Activated CD4-positive, alpha-beta T cell treated with anti-CD3 and anti-CD28 coated beads, Interleukin-10, Interleukin-2, amounts not matched to agents 100 ng/mL and 50 ng/mL, durations not matched to agents 16 hours and 8 hours (primary cell): ENCODE measurements at places on chromosomes 4 and X.

DNA sequence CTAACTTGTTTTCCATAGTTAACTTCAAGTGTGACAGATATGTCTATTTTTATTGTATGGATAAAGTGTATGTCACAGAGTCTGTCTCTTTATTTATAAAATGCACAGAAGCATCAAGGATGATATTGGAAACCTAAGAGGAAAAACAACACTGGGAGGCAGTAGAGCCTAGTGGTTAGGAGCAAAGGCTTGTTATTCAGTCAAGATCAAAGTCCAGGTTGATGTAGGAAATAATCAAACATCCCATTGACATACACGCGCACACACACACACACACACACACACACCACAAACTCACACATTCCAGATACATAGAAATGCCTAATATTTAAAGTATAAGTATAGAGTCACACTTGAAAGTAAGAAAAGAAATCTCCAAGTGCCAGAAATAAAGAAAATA is 206.8 kb downstream of the CHRDL1 start:
- no peak for DNase-seq

- peak; percentile 26 for DNase-seq
Observed at GRCh38 chrX:101550362-101550750, at the start of gene ARMCX1. Gene ARMCX1, plus strand, starts transcription at chrX:101550547. Its CDS starts 2,384 bp downstream, at chrX:101552931.

DNA sequence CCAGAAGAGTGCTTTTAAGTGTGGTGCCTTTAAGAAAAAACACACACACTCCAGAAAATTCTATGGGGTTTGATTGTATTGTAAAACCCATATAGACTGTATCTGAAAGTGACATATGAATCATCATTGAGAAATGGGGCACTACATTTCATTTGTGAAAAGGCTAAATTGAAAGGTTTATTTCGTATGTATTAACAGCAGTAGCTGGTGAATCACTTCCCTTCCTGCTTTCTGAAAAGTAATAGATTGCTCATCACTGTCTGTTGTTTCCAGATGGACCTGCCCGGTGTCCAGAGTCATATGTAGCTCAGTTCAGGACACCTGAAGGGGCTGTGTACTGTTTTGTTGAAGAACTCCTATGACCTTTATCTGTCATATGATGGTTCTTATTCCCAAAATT is 28.1 kb upstream of the HPRT1 start:
- peak; percentile 60 for DNase-seq

- peak; percentile 47 for DNase-seq
Observed at GRCh38 chr4:48341776-48342605, 662 bp downstream of the SLAIN2 start.

- DNase-seq = no peak
Observed at GRCh38 chr4:33998291-33998690, 2246.0 kb downstream of the ARAP2 start.

DNA sequence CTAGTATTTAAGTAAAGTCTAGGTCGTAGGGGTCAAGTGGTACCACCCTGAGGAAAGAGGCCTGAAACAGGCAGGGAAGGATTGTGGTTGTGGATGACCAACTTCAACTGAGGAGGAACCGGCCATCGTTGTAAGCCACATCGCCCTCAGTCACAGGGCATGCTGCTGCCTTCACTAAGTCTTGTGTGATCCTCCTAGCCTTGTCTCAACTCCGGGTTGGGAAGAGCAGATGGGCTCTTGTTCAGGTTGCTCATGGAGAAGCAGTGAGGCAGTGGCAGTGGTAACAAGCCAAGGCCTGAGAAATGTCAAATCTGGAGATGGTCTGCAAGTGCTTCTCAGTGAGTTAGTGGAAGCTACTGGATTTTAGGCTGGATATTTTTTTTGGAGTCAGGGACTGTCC is 22.8 kb upstream of the NKX3-2 start:
- no peak for DNase-seq

DNA sequence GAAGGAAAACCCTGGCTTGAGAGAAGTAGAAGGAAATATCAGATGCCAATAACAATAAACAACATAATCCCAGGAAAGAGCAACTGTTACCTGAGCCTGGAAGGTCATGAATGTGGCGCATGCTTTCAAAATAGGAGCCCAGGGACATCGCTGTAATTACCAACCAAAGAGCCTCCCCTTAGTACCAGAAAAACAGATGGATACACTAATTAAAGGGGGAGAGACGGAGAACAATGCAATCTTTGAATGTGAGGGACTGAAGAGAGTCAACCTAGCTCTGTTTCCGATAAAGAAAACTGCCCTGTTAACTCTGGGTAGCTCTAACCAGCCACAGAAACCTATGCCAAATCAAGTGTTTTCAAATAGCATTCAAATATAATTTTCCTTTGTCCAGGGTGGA is 161.4 kb downstream of the ENOX2 start:
- no peak for DNase-seq

GRCh38 chr4:79528241-79528706 is 120.2 kb upstream of the GK2 start:
- DNase-seq = peak; percentile 61

- DNase-seq = no peak
Observed at GRCh38 chrX:40511258-40511657, 69.5 kb upstream of the ATP6AP2 start.

GRCh38 chr4:2354760-2355159 is 63.7 kb downstream of the ZFYVE28 start:
- no peak for DNase-seq

- DNase-seq = no peak
Observed at GRCh38 chr4:133714211-133714610, 487.4 kb downstream of the PABPC4L start.

- DNase-seq = no peak
Observed at GRCh38 chr4:188714907-188715306, 575.7 kb downstream of the TRIML1 start.

- no peak for DNase-seq
Observed at GRCh38 chrX:129773649-129774458, 5.9 kb upstream of the SASH3 start.

- DNase-seq = peak; percentile 60
Observed at GRCh38 chrX:2627272-2627867, 63.7 kb upstream of the CD99 start.

DNA sequence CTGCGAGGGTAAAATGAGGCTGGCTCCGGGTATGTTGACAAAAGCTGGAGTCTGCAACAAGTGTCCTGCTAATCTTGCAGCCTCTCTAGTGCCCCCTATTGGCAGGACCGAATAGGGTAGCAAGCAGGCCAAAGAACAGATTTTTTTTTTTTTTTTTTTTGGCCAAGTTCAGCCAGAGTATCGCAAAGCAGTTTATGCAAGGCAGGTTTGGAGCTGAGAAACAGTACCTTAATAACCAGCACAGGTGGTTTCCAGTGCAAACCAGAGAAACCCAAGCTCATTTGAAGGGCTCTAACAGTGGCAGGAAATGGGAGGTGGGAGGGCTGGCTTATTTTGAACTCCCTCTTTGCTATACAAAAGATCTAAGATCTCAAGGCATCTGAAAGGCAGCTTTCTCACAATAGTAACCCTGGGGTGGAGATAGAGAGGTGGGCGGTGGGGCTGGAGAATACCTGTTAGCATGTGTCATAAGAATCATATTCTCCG is 38.2 kb upstream of the OCIAD2 start:
- peak; percentile 67 for DNase-seq

GRCh38 chrX:11434607-11435006 is 141.4 kb downstream of the AMELX start:
- DNase-seq = no peak

DNA sequence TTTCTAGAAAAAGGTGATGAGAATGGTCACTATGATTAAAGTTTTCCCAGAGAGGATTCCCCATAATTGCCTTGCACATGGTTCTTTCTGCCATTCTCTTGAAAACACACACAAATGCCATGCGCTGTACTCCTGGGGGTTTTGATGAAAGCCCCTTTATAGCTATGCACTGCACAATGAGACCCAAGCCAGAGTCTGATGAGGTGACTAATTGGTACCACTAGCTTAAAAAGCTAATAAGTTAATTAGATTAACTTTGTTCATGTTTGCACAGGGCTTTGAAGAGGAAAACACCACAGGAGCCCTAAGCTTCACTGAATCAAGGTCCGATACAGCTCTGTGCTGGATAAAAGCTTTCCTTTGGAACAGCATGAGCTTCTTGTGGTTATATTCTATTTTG is 132.2 kb downstream of the NKX6-1 start:
- DNase-seq = no peak

DNA sequence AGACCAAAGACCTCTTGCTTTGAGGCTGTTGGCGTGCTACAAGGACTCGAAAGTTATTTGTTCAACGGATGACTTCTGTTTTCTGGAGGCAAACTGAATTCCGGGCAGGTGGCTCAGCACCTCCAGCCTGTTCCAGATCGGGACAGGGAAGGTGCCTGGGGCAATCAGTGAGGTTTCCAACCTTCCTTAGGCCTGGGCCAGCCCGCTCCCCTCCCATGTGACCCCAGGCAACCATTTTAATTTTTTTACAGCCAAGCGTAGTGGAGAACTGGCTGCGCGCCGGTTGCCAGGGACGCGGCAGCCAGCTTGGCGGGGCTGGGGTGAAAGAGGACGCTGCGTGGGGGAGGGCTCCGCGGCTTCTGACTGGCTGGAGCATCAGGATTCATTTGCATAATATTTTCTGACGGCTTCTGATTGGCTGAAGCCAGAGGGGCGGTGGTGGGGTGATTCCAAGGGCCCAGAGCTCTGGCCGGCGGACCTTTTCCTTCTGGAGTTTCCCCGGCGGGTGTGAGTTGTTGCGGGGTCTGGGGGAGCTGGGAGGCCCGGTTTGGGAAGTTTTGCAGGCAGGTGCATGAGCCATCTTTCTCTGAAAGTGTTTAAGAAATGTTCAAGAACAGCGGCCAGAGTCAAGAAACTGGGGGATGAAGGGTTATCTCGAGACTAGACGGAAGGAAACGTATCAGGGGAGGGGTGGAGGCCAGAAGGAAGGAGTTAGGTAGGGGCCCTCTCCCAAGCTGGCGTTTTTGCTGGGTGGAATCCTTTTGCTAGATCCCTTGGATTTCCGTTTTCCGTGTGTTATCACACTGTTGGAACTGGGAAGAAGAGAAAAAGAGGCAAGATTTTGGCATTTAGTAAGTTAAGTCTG is at the start of gene MID1IP1:
MID1IP1 (plus strand) TSS at position 479 of the 865 bp plus-strand sequence. CDS start 3,488 bp downstream, outside the sequence.
- DNase-seq = peak; percentile 87

GRCh38 chrX:39518476-39519029 is 579.2 kb downstream of the BCOR start:
- no peak for DNase-seq

DNA sequence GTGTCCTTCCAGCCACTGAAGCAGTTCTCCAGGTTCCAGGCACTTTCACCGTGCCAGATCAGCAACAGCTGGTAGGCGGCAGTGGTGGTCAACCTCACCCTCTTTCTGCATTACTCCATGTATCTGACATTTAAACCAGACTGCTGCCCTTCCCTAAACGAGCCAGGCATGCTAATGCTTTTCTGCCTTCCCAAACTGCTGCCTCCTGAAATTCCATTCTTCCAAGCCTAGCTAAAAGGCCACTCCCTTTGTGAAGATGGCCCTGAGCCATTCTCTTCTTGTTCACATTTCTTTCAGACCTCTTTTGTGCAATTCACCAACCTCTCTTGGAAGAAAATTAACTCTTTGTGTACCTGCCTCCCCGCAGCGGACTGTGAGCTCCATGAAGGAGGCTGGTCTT is 73.7 kb downstream of the CHST7 start:
- no peak for DNase-seq

DNA sequence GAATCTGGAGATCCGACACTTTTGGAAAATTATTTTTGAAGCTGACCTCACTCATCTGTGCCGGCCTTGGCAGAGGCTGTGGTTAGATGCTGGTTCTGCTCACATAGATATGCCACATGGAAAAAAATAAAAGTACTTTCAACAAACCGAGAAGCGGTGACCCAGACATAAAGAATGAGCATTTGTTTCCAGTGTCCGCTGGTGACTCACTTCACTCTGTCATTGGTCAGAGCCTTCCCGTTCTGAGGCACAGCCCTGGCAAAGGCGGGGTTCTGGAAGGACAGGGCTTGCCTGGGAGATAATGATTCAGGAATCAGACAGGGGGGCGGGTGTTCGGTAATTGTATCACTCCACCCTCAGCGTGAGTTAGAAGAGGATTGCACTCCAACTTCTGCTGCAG is 172.4 kb upstream of the MXRA5 start:
- DNase-seq = no peak

DNA sequence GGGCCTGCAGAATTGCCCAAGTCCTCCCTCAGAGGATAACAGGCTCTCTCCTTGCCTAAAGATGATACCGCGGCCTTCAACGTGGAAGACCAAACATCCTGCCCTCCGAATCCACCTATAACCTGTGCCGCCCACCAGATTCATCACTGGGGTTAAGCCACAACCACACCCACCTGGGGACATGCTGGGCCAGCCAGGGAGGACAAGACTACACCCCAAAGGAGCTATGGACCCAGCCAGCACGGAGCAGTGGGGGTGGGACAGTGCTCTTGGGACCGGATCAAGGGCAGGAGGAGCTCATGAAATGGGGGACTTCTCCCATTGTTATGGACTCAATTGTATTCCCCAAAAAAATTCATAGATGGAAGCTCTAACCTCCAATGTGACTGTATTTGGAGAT is 6.8 kb upstream of the MAN2B2 start:
- DNase-seq = no peak

- no peak for DNase-seq
Observed at GRCh38 chrX:103846386-103846785, 14.3 kb upstream of the RAB9B start.

DNA sequence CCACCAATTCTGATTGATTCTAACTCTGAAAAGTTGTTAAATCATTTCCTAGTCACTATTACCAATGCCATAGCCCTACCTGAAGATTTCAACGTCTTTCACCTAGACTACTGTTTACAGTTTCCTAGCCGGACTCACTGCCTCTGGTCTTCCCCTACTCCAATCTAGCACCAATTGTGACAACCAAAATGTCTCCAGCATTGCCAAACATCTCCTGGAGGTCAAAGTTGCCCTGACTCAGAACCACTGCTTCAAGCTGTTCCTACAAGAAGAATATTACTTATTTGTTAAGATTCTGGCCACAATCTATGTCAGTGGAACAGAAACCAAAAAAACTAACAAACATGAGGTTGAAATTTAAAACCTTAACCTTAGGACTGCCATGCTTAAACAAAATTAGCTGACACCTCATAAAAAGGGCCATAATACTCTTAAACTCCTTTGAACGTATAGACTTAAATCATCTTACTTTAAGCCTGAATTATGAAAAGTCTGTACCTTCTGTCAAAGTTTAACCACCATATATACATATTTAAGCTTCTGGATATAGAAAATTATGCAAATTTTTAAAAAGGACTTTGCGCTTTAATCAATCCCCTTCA is 2.1 kb downstream of the PDS5A start:
- no peak for DNase-seq

DNA sequence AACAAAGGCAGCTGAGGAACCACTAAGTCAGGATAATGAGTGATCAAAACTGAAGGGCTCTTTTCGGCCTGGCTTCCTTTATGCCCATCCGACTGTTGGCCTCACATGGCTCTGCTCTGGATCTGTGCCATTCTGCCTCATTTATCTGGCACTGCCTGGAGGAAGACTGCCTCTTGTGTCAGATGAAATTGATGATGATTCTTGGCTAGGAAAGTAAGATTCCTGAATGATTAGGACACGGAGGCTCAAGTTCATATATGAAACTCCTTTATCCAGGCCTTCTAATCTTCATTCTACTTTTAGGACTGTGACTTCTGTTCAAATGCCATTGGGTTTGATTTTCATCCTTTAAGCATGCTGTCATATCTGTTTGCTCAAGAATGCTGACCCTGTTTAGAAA is 475.4 kb upstream of the RPS6KA3 start:
- DNase-seq = no peak

GRCh38 chrX:3711331-3711917 is 2.0 kb downstream of the PRKX start:
- peak; percentile 37 for DNase-seq

GRCh38 chrX:153641627-153642026 is 5.4 kb upstream of the DUSP9 start:
- DNase-seq = no peak
